ENCODE measurements at places on chromosomes 5 and 9.

DNA sequence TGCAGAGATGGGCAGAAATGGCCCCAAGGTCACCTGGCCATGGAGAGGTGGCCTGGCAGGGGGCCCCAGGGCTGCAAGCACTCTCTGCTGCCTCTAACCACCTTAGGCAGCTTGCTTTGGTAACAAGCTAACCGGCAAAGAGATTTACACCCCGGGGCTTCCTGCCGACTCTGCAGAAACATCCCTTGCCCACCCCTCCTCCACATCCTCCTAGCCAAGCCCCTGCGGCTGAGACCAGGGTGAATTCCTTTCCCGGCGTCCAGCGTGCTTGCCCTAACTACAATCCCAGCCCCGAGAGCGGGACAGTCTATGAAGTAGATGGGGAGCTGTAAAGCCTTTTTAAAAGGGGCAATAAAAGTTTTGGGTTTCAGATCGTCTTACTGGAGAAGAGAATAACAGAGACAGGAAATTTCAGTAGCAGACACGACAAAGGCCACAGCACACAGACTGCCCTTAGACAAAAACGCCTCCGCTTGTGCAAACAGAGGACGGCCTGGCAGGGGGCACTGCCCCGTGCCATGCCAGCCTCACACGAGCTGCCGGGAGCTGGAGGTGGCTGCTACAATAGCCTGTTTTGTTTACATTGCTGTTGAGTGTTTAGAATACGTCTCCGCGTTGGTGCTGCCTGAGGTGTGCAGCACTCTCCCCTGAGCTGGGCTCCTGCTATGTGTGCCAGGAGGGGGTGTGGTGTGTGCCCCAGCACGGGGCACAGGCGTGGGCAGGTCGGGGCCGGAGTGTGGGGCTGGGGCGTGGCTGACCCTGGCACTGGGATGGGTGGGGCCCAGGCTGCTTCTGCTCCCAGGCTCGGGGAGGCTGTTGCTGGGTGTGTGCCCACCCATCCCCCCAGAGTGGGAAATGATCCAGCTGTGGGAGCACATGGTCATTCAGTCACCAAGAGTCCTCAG, 15.3 kb downstream of the MYMK start:
- no peak for DNase-seq

GRCh38 chr9:135605238-135605781, 34.0 kb downstream of the GLT6D1 start:
- no peak for DNase-seq

DNA sequence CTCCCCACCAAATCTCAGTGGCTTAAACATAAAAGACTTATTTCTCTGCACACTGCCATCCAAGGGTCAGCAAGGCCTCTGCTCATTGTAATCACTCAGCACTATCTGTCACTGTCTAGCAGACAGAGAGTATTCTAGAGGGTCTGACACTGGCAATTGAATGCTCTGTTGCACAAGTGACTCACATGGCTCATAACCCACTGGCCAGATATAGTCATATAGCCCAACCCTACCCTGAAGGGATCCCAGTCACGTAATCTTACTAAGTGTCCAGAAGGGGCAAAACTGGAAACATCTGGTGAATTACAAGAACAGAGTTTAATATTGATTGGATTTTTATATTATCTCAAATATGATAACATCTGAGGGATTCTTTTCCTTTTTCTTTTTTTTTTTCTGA, 80.7 kb downstream of the TSSK1B start:
- peak; percentile 6 for DNase-seq

- DNase-seq = no peak
These were observed 168.6 kb downstream of the NNT start for GRCh38 chr5:43771611-43772031.

GRCh38 chr5:178589180-178590140, 733 bp downstream of the COL23A1 start:
- no peak for DNase-seq

DNA sequence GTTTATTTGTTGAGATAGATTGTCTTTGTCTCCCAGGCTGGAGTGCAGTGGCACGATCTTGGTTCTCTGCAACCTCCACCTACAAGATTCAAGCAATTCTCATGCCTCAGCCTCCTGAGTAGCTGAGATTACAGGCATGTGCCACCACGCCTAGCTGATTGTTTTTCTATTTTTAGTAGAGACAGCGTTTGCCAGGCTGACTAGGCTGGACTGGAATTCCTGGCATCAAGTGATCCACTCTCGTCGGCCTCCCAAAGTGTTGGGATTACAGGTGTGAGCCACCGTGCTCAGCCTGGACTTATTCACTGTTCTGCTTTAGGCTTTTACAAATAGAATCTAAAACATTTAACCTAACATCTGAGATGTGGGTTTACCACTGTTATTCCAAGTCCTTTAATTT, 91.3 kb downstream of the COMMD10 start:
- no peak for DNase-seq

GRCh38 chr9:113720495-113720894, 155.6 kb upstream of the ZNF618 start:
- no peak for DNase-seq

- DNase-seq = no peak
These were observed 99.5 kb downstream of the LHFPL2 start for GRCh38 chr5:78549043-78549442.

- DNase-seq = no peak
These were observed 276.2 kb downstream of the SYK start for GRCh38 chr9:91077624-91078368.

GRCh38 chr5:148999741-149000140, 63.1 kb downstream of the SH3TC2 start:
- no peak for DNase-seq

GRCh38 chr5:122350496-122350895, 38.5 kb downstream of the SNCAIP start:
- DNase-seq = no peak

GRCh38 chr5:176851871-176852658, 41.7 kb downstream of the UNC5A start:
- no peak for DNase-seq

DNA sequence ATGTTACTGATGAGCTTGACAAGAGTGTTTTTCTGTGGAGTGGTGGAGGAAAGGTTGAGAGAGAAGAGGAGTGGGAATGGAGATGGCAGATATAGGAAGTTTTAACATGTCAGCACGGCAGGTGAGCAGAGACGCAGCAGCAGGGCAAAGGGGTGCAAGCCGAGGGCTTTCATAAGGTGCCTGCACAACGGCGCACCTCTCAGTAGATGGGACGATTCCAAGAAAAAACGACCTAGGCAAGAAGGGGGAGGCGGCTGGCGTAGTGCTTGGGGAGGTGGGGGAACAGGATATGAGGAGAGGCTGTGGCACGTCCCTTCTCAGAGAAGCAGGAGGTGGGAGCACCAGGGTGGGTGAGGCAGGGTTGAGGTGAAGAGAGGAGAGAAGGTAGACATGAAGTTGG, 24.5 kb downstream of the ARPC5L start:
- DNase-seq = no peak

DNA sequence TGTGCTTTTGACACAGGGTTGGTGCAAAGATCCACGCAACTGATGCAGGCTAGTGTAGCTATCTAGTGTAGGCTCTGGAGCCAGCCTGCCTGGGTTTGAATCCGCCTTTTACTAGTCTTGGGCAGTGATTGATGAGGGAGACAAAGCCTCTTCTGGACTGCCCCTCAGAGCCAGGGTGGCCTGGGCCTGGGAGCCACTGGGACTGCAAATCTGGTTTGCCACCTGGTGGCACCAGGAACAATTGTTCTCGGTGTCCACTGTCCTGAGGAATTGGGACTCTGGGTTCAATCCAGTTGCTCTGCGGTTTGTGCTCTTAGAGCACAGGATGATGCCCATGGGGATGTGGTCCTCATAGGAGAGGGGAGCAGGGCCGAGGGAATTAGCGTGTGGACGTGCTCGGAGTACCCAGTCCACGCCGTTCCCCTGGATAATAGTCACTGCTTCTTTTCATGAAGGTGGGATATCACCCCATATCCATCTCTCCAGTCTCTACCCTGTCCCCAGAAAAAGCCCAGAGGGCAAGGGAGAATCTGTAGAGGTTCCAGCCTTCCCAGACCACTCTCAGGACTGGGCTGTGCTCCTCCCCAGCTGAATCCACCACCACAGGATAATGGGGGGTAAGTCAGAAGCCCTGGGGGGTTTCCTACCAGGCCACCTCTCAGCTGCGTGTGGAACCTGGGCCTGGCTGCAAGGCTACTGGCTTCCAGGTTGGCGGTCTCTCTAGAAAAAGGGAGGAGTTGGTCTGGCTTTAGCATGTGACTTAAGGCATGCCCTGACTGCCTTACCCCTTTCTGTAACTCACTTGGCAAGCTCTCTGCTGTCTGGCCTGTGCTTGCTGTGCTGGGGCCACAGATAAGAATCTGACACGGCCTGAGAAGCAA, 1.9 kb downstream of the B4GALT7 start:
- no peak for DNase-seq

GRCh38 chr5:136780518-136780917, 415.2 kb upstream of the TRPC7 start:
- no peak for DNase-seq

- DNase-seq = no peak
These were observed 16.2 kb downstream of the NDUFS6 start for GRCh38 chr5:1817261-1818043.

DNA sequence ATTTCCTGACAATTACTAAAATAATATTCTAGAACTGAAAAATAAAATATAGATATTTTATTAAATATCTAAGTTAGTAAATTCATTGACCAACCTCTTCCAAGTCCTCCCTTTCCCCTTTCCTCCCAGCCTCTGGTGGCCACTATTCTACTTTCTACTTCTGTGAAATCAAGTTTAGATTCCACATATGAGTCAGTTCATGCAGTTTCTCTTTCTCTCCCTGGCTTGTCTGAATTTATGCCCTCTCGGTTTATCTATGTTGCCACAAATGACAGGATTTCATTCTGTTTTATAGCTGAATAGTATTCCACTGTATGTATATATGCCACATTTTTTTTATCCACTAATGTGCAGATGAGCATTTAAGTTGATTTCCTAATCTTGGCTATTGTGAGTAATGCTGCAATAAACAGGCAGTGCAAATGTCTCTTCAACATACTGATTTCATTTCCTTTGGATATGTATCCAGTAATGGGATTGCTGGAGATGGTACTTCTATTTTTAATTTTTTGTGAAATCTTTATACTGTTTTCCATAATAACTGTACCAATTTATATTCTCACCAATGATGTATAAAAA, 52.3 kb downstream of the WDR36 start:
- no peak for DNase-seq

GRCh38 chr5:151254556-151254955, 1.6 kb downstream of the GM2A start:
- DNase-seq = no peak

GRCh38 chr9:84278130-84278529, 62.4 kb downstream of the SLC28A3 start:
- no peak for DNase-seq

DNA sequence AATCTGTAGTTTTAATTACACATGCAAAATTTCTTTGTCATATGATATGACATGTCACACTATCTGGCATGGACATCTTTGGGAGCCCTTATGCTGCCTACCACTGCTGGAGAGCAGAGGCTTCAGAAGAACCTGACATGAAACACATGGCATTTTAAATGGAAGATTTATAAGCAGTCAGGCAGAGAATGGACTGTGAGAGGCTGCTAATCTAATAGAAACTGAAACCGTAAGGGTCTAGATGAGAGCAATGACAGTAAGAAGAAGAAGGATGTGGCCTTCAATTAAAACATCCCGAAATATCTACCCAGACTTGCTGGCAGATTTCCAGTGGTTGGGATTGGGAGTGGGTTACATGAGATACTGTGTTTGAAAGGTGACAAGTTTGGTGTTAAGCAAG, 149.8 kb downstream of the MACIR start:
- DNase-seq = no peak

GRCh38 chr9:316382-316965, 101.8 kb downstream of the DOCK8 start:
- DNase-seq = no peak

DNA sequence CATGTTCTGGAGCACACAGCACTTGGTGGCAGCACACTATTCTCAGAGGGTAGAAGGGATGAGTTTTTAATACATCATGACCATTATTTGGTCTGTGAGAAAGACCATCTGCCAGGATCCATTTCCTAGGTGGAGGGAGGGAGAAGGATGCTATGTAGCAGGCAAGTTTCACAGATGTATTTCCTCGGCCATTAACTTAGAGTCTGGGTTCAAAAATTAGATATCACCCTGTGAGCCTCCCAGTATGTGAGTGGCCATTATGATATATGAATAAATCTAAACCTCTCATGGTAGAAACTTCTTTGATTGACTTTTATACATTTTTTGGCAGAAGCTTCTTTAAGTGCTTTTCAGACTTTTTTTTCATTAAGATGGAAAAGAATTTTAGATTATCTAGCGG, 133.9 kb downstream of the SREK1 start:
- no peak for DNase-seq

DNA sequence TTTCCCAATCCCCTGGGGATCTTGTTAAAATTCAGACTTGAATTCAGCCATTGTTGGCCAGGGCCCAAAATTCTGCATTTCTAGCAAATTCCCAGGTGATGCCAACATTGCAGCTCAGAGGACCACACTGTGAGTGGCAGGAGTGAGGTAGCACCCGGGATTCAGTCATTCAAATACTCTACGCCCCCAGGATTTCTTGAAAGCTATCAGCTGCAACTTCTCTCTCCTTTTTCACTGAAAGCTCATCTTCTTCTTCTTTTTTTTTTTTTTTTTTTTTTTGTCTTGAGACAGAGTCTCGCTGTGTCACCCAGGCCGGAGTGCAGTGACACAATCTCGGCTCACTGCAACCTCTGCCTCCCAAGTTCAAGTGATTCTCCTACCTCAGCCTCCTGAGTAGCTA, 19.3 kb upstream of the ANKH start:
- no peak for DNase-seq

DNA sequence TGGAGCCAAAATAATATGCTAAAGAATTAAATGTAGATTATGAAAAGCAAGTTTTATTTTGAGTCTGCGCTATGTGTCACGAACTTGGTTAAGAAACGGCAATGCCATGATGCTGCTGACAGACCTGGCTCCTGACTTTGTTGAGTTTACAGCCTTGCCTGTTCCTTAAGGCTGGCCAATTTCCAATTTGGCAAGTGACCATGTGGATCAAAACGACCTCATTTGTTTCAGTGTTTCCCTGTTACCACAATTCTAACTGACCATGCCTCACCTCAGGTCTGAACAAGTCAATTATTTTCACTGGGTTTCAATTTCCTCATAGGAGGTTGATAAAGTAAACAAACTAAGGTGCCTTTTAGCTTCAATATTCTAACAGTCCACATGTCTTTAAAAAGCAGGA, 461.4 kb downstream of the ZNF608 start:
- DNase-seq = no peak

DNA sequence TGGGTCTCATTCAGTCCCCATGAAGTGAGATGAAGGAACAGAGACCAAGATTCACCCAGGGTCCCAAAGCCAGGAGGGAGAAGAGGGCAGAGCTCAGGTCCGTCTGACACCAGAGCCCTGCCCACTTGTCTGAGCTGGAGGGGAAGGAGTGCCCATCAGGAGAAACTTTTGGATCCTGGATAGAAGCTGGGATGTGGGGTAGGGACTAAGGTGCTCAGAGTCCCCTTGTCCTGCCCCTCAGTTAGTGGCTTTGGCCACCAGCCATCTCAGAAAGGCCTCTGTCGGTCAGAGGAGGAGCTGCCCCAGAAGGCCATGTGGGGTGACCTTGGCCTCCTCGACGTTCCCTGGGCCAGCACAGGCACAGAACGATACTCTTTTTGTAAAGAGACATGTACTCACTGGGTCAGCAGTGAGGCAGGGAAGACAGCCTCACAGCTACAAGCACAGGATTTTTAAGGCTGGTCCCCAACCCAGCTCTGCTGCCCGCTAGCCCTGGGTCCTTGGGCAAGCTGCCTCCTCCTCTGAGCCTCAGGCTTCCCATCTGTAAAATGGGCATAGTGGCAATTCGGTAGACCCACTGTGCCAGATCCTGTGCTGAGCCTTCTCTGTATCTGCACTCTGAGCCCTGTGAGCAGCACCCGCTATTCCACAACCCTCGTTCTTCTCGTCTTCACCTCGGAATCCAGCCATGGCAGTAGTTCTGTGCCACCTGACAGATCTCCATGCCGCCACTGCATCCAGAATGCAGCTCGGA, 49.4 kb downstream of the C9orf50 start:
- no peak for DNase-seq
